Activated T-cell treated with anti-CD3 and anti-CD28 coated beads, Interleukin-2, amount 50 U/mL, for 24 hours (primary cell): ENCODE measurements at places on chromosomes 3 and 15.

- H3K4me3 ChIP-seq, result no peak overlapping the region
- H3K27ac ChIP-seq, result no peak overlapping the region
- H3K27me3 ChIP-seq, result peaks cover 4% of the 10 kb centered on the region
- no peak for DNase-seq
- peaks cover 10% of the 10 kb centered on the region for H3K4me1 ChIP-seq
These were observed 18.1 kb upstream of the PARP14 start for GRCh38 chr3:122662505-122662904.

GRCh38 chr3:100496711-100497261 is 4.4 kb downstream of the TMEM45A start:
- no peak for DNase-seq
- H3K4me1 ChIP-seq, result peaks cover 14% of the 10 kb centered on the region
- H3K36me3 ChIP-seq, result no peaks in the 10 kb centered on the region
- peaks cover 32% of the 10 kb centered on the region for H3K27me3 ChIP-seq

DNA sequence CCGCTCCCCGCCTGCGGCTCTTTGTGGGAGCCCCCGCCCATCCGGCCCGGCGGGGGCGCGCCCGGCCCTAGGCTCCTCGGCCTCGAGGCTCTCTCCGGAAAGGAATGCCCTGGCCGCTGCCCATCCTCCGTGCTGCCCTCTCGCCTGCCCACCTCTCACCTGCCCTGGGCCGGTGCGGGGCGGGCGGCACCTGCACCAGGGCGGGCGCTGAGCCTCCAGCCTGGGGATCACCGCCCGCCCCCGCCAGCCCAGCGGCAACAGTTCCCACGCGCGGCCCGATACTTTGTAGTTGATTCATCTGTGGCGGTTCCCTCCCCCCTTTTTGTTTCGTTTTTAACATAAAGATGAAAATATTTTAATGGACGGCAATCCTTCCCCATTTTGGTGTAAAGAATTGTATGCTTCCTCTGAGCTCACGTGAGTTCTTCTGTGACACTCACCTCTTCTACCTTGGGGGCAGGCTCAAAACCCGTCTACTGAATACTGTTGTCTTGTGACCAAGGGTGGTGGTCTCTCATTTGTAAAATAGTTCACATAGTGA is 1.9 kb downstream of the KLF13 start:
- peak overlapping the region; percentile 95 for H3K4me3 ChIP-seq
- peak overlapping the region; percentile 96 for H3K27ac ChIP-seq
- peaks cover 63% of the 10 kb centered on the region for H3K4me1 ChIP-seq
- peak; percentile 87 for DNase-seq
- H3K36me3 ChIP-seq, result peaks cover 33% of the 10 kb centered on the region

DNA sequence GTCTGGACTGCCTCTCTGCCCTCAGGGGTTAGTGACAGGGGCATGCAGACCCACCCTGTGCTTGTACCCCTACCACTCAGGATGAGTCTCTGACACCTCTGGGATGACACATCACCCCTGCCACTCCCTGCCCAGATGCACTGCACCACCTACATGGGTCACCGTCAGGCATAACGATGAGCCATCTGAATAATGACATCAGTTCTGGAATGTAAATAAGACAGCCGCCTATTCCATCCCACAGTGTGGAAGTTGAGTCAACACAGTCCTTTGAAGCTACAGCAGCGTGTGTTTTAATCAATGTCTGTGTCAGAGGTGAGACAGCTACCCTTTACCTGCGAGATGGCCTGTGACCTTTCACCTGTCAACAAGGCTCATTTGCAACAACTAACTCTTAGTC is 268.7 kb upstream of the ARRDC4 start:
- no peaks in the 10 kb centered on the region for H3K4me1 ChIP-seq
- H3K27me3 ChIP-seq, result no peaks in the 10 kb centered on the region
- DNase-seq, result no peak
- no peak overlapping the region for H3K4me3 ChIP-seq
- no peak overlapping the region for H3K27ac ChIP-seq

DNA sequence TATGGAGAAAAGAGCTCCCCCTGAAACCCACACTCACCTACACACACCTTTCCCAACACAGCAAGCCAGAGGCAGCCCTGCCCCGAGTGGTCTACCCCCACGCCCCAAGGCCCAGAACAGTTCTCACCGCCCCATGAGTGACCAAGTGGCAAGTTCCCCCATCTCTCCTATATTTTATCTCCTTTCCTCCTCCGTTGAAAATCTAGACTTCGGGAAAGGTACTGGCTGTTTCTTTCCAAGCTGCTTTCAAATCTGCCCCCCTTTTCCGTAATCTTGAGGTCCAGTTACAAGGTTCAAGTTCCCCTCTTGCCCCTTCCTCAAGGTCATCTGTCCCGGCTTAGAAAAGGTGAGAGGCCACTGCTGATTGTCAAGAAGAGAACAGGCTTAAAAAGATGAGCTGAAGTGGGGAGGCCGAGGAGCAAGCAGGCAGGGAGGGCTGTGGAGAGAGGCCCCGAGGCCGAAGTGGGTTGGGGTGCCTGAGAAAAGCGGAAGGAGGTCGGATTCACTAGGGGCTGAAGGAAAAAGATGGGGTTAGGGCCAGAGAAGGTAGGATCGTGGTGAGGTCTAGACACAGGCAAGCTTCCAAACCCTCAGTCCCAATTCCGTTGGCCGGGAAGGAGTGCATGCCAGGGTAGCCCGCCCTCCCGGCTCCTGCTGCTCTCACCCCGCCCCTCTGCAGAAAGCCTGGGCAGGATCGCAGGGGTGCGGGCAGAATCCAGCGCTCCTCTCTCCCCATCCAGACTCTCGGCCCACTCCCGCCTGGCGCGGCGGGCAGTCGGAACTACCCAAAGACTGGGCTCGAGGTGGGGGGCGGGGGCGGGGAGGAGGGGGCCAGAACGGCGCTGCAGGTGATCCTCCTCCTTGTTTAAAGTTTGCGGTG is 1.7 kb downstream of the SEMA5B start:
- peaks cover 59% of the 10 kb centered on the region for H3K27me3 ChIP-seq
- H3K36me3 ChIP-seq, result no peaks in the 10 kb centered on the region
- DNase-seq, result peak; percentile 33
- peak overlapping the region; percentile 64 for H3K4me3 ChIP-seq
- no peak overlapping the region for H3K27ac ChIP-seq

- DNase-seq, result no peak
- H3K27me3 ChIP-seq, result no peaks in the 10 kb centered on the region
- no peak overlapping the region for H3K27ac ChIP-seq
- H3K4me1 ChIP-seq, result no peaks in the 10 kb centered on the region
- no peaks in the 10 kb centered on the region for H3K36me3 ChIP-seq
- no peak overlapping the region for H3K4me3 ChIP-seq
These were observed 260.1 kb upstream of the ARL6 start for GRCh38 chr3:97504463-97504862.

DNA sequence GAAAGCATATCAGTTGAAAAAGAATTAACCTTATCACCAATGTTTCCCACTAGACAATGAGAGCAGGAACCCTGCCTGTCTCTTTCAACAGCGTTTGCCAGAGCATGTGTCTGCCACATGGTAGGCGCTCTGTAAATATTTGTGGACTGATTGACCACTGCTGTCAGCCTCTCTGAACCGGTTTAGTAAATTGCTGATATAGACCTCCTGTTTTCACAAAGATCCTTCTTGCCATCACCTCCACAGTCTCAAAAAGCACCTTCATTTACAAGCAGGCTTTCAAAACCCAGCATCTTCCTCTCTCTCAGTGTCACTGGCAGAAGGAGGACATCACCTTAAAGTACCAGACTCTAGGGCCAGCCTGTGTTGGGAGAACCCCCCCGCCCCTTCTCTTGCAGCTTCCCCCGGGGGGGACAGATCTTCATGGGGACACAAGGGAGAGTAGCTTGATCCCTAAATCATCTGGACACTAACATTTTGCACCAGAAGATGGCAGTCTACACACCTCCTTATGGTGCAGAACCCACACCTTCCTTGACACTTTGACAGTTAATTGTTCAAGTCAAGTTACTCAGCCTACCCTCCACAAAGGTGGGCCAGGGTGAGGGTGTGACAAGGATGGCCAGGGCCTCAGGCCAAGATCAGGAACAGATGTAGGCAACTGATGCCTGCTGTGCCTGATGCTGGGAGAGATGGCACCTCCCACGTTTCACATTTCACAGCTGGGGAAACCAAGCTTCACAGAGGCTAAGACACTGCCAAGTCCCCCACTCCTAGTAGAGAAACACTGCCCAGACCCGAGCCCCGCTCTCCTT is 37.8 kb upstream of the USP3 start:
- no peaks in the 10 kb centered on the region for H3K36me3 ChIP-seq
- DNase-seq, result peak; percentile 65
- H3K4me1 ChIP-seq, result peaks cover 32% of the 10 kb centered on the region
- no peak overlapping the region for H3K4me3 ChIP-seq
- no peaks in the 10 kb centered on the region for H3K27me3 ChIP-seq

DNA sequence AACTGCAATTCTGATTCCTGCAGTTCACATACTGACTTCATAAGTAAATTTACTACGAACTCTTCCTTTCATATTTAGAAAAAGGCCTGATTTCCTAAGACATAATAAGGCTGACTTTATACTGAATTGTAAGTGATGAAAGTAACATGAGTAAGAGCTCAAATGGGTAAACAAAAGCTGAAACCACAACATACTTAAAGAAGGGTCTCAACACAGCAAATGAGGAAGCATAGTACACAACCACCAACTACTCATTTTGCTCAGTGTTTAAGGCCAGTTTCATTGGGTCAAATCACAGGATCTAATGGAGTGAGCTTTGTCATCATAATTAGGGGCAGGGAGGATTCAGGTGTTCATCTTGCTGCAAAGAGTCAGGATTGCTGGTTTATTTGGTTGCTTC is 81.4 kb downstream of the SETD2 start:
- H3K36me3 ChIP-seq, result peaks cover 94% of the 10 kb centered on the region
- peaks cover 23% of the 10 kb centered on the region for H3K4me1 ChIP-seq
- H3K4me3 ChIP-seq, result no peak overlapping the region

DNA sequence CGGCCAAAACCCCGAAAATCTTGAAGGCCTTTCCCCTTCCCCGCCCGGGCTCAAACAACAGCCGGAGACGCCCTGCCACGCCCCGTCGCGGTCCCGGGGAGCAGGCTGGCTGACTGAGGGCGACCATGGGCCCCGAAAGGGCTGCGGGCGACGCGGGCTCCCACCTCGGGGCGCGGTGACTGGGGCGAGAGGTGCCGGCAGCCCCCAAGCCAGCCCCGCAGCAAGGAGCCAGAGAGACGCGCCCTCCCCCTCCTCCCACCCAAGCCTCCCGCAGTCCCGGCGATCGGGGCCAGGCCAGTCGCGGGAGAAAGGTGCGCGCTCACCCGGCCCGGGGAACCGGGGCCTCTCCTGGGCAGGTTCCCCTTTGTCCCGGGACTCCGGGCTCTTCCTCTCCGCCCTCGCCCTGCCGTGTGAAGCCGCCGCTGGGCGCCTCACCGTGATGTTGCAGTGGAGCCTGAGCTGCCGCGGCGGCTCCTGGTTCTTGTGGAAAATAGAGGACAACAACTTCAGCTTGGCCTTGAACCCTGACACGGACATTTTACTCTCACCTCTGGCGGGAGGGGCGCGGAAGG is 30.6 kb upstream of the ZSCAN2 start:
- H3K27ac ChIP-seq, result peak overlapping the region; percentile 72
- H3K36me3 ChIP-seq, result no peaks in the 10 kb centered on the region
- H3K4me1 ChIP-seq, result peaks cover 17% of the 10 kb centered on the region
- H3K27me3 ChIP-seq, result no peaks in the 10 kb centered on the region

- peak overlapping the region; percentile 81 for H3K27ac ChIP-seq
- H3K4me1 ChIP-seq, result peaks cover 95% of the 10 kb centered on the region
- no peaks in the 10 kb centered on the region for H3K27me3 ChIP-seq
- peaks cover 76% of the 10 kb centered on the region for H3K36me3 ChIP-seq
- DNase-seq, result no peak
- H3K4me3 ChIP-seq, result peak overlapping the region; percentile 32
These were observed 502.9 kb downstream of the FOXP1 start for GRCh38 chr3:71080517-71081083.

GRCh38 chr15:100781061-100781960 is 98.3 kb upstream of the ALDH1A3 start:
- H3K4me1 ChIP-seq, result no peaks in the 10 kb centered on the region
- peak; percentile 14 for DNase-seq
- no peak overlapping the region for H3K4me3 ChIP-seq
- peaks cover 10% of the 10 kb centered on the region for H3K27me3 ChIP-seq
- H3K27ac ChIP-seq, result no peak overlapping the region
- H3K36me3 ChIP-seq, result no peaks in the 10 kb centered on the region

GRCh38 chr3:149340310-149340933 is 7.0 kb upstream of the TM4SF18 start:
- no peak for DNase-seq
- H3K4me3 ChIP-seq, result no peak overlapping the region
- no peaks in the 10 kb centered on the region for H3K36me3 ChIP-seq
- no peaks in the 10 kb centered on the region for H3K4me1 ChIP-seq
- no peak overlapping the region for H3K27ac ChIP-seq

DNA sequence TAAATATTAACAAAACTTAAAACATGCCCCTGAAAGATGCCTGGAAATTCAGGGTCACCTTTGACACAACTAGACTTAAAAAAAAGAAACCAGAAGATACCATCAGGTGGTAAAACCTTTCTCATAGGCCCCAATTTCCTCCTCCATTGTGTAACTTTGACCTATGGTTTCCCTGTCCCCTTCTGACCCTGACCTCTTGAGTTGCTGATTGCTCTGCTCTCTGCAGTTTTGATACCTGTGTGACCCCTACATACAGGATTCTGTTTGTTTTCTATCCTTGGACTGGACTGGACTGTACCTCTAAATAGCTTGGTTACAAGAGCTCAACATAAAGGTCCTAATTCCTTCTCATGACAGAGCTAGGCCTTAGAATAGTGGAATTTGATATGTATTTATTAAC is 220.6 kb downstream of the ZIC4 start:
- no peak overlapping the region for H3K27ac ChIP-seq
- H3K4me3 ChIP-seq, result no peak overlapping the region
- no peaks in the 10 kb centered on the region for H3K4me1 ChIP-seq
